Stomach (tissue), 19 donors: ENCODE measurements at places on chromosomes 2 and 18. TPM values are rescaled to one million over a fixed set of nuclear protein-coding genes. Genes with fewer than 3 reads are reported as not detected.
A peak's percentile ranks its signal among the peaks of the same experiment; 100 is the strongest.

DNA sequence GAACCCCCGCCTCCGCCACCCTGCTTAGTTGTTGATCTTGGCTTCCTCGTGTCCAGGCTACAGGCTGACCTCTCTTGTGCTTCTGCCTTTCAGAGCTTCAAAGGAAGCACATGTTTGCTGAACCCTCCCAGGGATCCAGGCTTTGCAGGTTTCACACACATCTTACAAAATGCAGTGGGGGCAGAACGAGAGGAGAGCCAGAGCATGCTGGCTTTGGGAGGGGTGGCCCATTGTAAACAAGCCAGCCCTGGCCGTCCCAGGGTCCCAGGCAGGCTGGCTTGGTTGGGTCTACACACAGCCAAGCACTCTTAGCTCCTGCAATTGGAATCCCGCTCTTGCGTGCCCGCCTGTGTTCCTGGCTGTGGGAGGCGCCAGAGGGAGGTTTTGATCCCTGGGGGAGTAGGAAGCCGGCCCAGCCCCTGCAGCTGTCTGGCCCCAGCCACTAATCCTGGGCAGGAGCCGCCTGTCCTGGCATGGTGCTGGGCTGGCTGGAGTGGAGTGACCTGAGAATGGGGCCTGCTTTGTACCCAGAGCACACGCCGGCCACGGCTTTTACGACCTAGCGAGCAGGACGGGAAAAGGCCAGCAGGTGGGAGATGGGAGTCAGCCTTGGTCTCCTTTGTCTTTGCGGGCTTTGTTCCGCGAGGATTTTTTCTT, 53.9 kb downstream of the SH3BP4 start:
- H3K36me3 ChIP-seq: no peaks in the 10 kb centered on the region
- H3K27ac ChIP-seq: peak overlapping the region; percentile 74
- H3K27me3 ChIP-seq: no peaks in the 10 kb centered on the region
- H3K4me1 ChIP-seq: peaks cover 84% of the 10 kb centered on the region
- no peak overlapping the region for H3K4me3 ChIP-seq

DNA sequence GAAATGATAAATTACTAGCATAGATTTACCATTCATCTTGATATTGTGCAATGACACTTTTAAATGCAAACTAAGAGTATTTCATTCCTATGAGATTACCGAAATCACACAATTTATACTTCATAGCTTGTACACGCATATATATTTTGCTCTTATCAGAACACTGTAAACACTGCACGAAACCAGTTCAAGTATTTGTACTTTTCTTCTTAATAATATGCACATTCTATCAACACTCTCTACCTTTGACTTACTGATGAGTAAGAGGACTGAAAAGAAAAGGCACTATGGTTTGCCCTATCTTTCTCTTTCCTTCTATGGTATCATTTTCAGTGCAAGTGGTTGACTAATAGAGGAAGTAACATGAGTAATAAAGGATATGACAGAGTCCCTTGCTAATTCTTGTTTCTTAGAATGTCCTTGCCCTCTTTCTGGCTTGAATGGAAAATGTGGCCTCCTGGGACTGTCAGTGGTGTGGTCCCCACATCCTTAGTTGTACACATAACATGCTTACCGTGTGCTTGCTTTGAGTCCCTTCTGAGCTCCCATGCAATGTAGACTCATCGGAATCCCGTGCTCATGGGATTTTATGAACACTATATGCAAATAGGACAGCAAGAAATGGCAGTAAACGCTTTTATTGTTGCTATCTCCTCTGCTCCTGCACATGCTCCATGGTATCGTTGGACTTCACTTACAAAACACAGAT, 363.5 kb upstream of the TNP1 start:
- no peak overlapping the region for H3K27ac ChIP-seq
- H3K36me3 ChIP-seq: no peaks in the 10 kb centered on the region
- DNase-seq: peak; percentile 63
- no peak overlapping the region for H3K4me3 ChIP-seq
- H3K4me1 ChIP-seq: peaks cover 3% of the 10 kb centered on the region

- H3K4me3 ChIP-seq: no peak overlapping the region
- peak; percentile 33 for DNase-seq
- no peaks in the 10 kb centered on the region for H3K36me3 ChIP-seq
- no peak overlapping the region for H3K27ac ChIP-seq
- H3K4me1 ChIP-seq: no peaks in the 10 kb centered on the region
Observed at GRCh38 chr18:44423814-44424644, 256.7 kb upstream of the SETBP1 start.

The FAM228A gene
- 1.7 TPM for total RNA-seq

- no peak for DNase-seq
- no peak overlapping the region for H3K4me3 ChIP-seq
- no peaks in the 10 kb centered on the region for H3K4me1 ChIP-seq
- no peak overlapping the region for H3K27ac ChIP-seq
Observed at GRCh38 chr2:138853761-138854160, 73.6 kb upstream of the NXPH2 start.

DNA sequence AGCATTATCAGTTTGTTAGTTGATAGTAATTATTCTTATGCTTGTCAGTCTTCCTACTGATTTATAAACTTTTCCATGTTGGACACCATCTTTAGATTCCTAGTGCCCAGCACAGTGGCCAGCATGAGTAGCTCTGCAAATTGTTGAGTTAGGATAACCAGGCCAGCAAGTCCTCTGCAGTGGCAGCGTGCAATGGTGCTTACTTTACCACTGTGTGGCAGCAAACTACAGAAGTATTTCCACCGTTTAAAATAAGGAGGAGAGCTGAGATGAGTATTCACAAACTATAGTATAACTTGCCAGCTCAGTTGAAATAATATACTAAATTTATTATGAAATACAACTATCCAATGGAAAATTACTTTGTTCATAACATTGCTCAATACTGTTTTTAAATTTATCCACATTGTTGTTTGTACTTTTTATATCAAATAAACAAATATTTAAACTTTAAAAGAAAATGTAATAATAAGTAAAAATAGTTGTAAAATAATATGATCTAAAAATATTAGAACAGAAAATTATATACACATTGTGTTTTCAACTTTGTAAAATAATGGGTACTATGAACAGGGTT, 9.3 kb upstream of the THADA start:
- H3K4me3 ChIP-seq: no peak overlapping the region
- no peak for DNase-seq
- H3K4me1 ChIP-seq: no peaks in the 10 kb centered on the region

GRCh38 chr18:77112747-77113092, 19.9 kb downstream of the MBP start:
- no peak overlapping the region for H3K4me3 ChIP-seq
- H3K27me3 ChIP-seq: no peaks in the 10 kb centered on the region
- DNase-seq: no peak
- H3K27ac ChIP-seq: no peak overlapping the region

GRCh38 chr2:18824325-18824790, 235.0 kb upstream of the NT5C1B start:
- peak; percentile 52 for DNase-seq
- H3K4me3 ChIP-seq: no peak overlapping the region
- no peak overlapping the region for H3K27ac ChIP-seq
- H3K36me3 ChIP-seq: no peaks in the 10 kb centered on the region

GRCh38 chr2:37657471-37657870, 14.0 kb downstream of the CDC42EP3 start:
- no peaks in the 10 kb centered on the region for H3K27me3 ChIP-seq
- peak overlapping the region; percentile 57 for H3K27ac ChIP-seq
- no peaks in the 10 kb centered on the region for H3K36me3 ChIP-seq

- peaks cover 9% of the 10 kb centered on the region for H3K36me3 ChIP-seq
- H3K27me3 ChIP-seq: no peaks in the 10 kb centered on the region
- no peak overlapping the region for H3K27ac ChIP-seq
- H3K4me1 ChIP-seq: no peaks in the 10 kb centered on the region
- no peak overlapping the region for H3K4me3 ChIP-seq
- no peak for DNase-seq
Observed at GRCh38 chr2:229937537-229937936, 15.2 kb downstream of the FBXO36 start.

DNA sequence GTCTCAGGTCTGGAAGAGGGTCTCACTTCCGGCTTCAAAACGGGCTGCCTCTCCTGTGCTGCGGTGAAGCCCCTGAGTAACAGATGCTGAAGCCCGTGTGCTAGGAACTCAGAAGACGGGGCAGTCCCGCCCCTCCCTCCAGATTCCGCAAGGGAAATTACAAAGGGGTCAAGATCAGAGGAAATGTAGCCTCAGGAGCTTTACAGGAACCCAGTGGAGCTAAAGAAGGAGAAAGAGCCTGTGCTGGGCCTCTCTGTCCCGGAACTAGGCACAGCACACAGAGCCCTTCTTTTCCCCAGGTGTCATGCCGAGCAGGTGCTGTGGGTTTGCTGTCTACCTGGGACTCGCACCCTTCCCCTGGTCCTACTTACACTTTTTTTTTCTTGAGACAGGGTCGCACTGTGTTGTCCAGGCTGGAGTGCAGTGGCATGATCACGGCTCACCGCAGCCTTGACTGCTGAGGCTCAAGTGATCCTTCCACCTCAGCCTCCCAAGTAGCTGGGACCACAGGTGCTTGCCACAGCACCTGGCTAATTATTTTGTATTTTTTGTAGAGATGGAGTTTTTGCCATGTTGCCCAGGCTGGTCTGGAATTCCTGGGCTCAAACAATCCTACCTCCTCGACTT, 72.7 kb upstream of the MAP4K4 start:
- no peaks in the 10 kb centered on the region for H3K36me3 ChIP-seq
- H3K4me3 ChIP-seq: no peak overlapping the region
- peaks cover 7% of the 10 kb centered on the region for H3K4me1 ChIP-seq
- no peak overlapping the region for H3K27ac ChIP-seq
